ENCODE measurements at places on chromosomes 1 and 21. TPM values are rescaled to one million over a fixed set of nuclear protein-coding genes. Genes with fewer than 3 reads are reported as not detected.

Gene FCGR3B
- total RNA-seq, result not detected

GRCh38 chr1:207429963-207430362, 24.2 kb upstream of the CR2 start:
- no peak for DNase-seq

- no peak for DNase-seq
Measured at GRCh38 chr21:32682696-32683474, 44.9 kb downstream of the SYNJ1 start.

DNA sequence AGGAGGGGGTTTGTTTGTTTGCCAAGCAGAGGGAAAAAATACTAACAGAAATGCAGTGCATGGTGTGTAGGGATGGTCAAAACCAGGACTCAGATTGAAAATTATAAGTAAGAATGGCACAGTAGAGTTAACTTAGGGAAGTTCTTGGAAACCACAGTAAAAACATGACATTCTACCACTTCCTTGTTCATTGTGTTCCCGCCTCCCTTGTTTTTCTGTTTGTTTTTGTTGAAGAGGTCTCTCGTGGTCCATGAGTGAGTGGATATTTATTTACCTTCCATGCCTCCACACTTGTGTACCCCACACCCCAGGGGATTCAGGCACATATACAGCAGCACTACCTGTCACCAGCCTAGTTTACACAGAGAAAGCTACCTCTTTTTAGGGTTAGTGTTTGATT, 69.6 kb downstream of the OLFML2B start:
- no peak for DNase-seq

Gene GPA33
- not detected for total RNA-seq

DNA sequence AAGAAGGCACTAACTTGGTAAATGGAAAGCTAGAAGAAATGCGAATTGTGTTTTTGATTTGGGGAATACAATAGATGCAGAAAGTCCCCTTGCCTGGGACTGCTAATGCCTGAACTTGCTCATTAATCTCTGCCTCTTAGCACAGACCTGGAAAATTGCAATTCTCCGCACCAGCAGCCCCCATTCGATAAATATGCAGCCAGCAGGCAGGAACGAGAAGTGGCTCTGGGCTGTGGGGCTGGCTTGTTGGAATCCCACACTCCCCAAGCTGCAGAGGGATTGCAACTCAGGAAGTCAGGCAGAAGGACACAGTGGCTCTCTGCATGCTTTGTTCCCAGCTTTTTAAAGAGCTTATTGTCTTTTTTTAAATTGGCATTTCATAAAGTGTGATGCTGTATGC, 51.3 kb downstream of the PCP4 start:
- no peak for DNase-seq

GRCh38 chr1:125118147-125118993, 3933.6 kb downstream of the SRGAP2C start:
- DNase-seq, result no peak

- DNase-seq, result no peak
Measured at GRCh38 chr1:17978016-17978415, 129.6 kb upstream of the IGSF21 start.

DNA sequence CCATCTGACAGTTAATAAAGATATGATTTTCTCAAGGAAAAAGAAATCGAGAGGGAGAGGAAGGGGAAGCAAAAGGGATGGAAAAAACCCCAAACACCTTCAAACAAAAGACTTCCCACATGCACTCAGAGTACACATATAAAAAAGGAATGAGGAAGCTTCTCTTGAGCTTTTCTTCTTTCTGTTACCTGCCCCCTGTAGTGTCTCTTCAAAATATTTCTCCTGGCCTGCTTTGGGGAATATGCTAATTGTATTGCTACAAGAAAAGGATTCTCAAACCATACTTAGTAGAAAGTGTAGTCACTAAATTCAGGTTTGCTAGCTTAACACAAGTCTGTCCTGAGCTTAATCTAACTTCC, 58.7 kb downstream of the KIF14 start:
- DNase-seq, result no peak

DNA sequence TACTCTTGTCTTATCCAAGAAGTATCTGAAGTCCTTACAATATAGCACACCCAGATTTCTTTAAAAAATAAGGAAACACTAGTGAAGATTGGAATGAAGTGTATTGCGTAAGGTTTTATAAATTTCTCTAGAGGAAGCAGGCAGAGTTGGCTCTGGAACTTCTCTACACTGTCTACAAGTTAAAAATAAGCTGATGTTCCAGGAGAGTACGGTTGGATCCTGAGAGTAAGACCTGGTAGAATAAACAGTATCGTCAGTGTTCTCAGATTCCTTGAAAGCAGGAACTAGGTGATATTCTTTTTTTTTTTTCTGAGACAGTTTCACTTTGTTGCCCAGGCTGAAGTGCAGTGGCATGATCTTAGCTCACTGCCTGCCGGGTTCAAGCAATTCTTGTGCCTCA, 107.9 kb downstream of the USP25 start:
- DNase-seq, result no peak

- DNase-seq, result no peak
Measured at GRCh38 chr21:44466996-44467858, 11.9 kb downstream of the LRRC3 start.

DNA sequence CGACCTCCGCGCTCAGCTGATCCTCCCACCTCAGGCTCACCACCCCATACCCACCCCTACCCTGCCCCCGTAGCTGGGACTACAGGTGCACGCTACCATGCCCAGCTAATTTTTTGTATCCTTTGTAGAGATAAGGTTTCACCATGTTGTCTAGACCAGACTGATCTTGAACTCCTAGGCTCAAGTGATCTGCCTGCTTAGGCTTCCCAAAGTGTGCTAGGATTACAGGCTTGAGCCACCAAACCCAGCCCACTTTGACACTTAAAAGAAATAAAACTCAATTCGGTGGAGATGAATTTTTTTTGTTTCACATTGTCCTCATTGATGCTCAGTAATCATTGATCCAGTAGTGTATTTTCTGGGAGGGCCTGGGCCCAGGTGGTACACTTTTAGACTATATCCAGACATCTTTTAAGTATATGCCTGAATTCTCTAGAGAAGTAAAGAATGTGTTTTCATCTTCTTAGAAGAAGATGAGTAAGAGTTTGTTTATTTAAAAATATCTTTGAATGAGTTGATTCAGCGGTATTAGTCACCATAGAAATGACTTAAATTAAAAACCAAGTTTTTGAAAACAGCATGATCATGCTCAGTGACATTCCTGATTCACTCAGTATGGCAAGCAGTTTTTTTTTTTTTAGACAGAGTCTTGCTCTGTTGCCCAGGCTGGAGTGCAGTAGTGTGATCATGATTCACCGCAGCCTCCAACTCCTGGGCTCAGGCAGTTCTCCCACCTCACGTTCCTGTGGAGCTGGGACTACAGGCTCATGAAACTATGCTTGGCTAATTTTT, 57.8 kb downstream of the EPB41 start:
- no peak for DNase-seq

Gene FAM177B
- not detected for total RNA-seq

- no peak for DNase-seq
Measured at GRCh38 chr21:29332461-29333362, 34.0 kb downstream of the BACH1 start.

DNA sequence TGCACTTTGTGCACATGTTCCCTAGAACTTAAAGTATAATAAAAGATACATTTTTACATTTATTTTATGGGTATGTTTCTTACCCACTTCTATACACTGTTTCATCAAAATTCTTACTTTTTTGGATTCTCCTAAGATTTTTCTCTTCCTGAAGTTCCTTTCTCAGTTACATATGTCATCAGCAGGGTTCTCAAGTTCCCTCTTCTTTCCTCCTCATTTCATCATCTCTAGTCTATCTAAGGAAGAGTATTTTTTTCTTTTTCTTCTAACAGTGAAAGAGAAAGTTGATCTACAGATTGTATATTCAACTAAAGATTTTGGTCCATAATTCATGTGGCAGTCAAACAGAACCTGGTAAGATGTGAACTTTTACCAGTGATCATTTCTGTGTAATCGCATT, 41.2 kb upstream of the CYYR1 start:
- DNase-seq, result no peak

- no peak for DNase-seq
Measured at GRCh38 chr1:42832641-42833240, 13.7 kb upstream of the ZNF691 start.

GRCh38 chr1:100075773-100076172, 57.0 kb downstream of the SASS6 start:
- no peak for DNase-seq

DNA sequence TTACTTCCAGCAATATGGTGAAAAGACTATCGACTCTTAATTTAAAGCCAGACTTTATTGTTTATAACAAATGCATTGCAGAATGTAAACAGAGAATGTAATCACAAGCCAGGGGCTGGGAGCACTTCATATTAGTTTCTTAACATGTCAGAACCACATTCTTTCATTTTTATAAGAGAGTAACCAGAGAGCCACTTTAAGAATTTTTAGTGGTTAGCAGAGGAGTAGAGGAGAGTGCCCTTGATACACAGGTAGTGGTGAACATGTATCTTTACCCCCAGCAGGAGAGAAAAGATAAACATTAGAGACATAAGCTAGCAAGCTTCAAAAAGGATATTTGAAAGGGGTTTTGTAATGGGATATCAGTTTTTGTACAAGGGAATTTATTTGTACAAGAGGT, 11.1 kb downstream of the AMY2B start:
- no peak for DNase-seq

GRCh38 chr1:119978018-119978505, 81.7 kb upstream of the ADAM30 start:
- no peak for DNase-seq

DNA sequence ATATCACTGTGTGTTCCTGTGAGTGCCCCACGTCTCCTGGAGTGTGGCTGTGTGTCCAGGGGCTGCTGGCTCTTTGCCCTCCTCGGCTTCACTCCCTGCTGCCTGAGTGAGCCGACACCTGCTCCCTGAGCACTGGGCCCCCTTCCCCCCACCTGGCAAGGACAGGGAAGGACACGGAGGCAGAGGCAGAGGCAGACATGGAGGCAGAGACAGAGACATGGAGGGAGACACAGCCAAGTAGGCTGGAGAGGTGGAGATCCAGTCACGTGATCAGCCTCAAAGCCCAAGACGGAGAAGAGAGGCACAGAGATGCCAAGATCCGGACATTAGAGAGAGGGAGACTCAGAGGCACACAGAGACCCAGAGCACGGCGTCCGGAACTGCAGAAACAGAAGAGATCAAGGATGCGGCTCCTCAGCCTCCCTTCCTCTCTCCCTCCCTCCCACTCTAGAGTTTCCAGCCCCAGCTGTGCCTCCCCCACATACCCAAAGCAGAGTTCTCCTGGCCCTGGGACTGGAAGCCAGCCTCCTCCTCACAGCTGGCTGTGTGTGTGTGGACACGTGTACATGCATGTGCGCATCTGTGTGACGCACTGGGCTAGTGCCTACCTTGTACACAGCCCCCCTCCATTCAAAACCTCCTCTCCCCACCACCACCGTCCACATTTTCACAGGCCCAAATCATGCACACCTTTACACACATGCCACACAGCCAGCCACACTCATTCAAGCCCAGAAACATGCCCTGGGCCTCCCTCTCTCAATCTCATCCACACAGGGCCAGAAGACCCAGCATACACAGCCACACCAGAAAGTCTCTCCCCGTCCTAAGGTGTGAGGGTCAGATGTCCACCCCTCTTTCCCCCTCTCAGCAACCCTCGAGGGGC, 39.1 kb upstream of the WASF2 start:
- no peak for DNase-seq

DNA sequence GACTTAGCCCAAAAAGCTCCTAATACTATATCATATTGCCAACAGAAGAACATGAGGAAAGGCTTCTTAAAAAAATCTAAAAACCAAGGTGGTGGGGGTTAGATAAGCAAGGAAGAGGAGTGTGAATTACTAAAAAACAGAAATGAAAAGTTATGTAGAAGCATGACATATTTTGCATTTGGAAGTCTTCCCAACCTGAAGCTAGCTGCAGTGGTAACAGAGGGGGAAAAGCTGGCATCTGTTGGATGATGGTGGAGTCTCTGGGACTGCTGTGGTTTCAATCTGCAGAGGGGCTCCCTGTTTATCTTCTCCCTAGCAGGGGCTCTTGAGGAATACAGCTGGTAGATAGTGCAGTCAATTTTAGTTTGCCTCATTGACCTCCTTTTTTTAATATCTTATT, 249.2 kb upstream of the KIAA0040 start:
- DNase-seq, result no peak

Gene ZNF692
- total RNA-seq, result 72.5 TPM

Gene SLC30A2
- not detected for total RNA-seq

Gene DMRTA2
- total RNA-seq, result 0.18 TPM

GRCh38 chr1:243496806-243497205, 241.0 kb downstream of the SDCCAG8 start:
- DNase-seq, result no peak

Gene ANKRD65
- 0.89 TPM for total RNA-seq

DNA sequence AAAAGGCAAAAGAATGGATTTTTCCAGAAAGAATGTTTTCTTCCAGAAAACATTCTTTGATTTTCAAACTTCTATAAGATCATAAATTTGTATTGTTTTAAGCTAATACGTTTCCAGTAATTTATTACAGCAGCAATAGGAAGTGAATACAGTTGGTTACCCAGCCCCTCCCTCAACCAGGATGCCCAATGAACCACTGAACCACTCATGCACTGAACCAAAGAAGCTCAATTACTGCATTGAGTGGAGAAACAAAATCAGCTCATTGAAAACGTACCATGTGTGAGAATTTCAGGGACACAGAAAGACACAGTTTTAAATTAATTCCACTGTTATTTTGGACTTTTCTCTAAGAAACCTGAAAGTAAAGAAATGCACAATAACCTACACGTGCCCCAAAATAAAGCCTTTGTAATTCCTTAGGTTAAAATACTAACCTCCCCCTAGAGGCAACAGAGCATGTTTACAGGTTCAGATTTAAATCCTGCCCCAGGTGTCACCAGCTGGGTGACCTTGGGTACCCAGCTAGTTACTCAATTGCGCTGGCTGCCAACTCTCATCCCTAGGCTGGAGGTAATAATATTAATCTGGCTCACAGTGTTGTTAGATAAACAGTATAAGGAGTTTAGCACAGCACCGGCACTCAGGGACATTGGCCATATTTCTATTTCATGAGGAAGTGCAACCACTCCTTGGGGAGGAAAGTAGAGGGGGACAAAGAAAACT, 111.7 kb downstream of the NMNAT2 start:
- no peak for DNase-seq

DNA sequence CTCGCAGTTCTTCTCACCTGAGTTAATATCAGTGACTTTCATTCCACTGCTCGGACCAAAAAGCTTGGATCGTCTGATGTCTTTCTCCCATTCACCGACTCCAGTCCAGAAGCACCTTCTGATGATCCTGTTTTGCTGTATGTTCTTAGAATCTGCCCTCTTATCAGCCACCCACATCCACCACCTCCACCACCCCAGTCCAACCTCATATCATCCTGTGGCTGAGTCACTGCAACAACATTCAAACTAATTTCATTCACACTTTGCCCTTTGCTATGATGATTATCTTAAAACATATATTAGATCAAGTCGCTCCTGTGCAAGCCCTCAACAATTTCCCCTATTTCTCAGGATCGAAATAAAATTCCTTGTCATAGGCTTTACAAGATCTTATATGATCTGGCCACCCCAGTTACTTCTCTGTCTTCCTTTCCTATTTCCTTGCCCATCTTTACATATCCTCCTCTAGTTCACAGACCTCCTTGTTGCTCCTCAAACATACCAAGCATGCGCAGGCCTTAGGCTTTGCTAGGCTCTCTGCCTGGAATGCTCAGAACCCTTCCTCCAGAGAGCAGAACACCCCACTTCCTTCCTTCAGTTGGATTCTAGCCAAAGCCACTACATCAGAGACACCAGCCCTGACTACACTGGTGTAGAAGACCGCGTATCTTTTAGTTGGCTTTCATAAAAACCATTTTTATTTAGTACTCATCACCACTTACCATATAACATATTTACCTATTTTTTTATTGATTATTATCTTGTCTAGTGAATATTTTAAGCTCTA, 335.7 kb upstream of the GREM2 start:
- no peak for DNase-seq

GRCh38 chr1:30889511-30889910, 19.0 kb downstream of the SDC3 start:
- DNase-seq, result no peak

Data from neural crest cell (in vitro differentiated cells).